ENCODE measurements at places on chromosomes 3 and 15.

DNA sequence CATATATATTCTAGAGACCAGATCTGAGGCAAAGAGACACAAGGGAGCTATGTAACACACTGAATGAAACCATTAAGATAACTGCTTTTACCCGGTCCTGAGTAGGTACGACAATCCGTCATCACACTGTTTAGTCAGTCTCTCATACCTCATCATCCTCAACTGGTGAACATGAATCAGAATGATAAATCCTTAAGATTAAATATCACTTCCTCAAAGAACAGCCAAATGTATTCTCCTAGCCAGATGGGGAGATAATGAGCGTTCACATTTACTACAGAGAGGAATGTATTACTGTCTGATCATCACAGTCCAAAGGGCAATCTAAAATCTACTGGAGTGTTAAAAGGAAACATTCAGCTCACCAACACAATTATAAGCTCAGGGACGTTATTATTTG is 319.4 kb upstream of the STAC start:
- DNase-seq: no peak

DNA sequence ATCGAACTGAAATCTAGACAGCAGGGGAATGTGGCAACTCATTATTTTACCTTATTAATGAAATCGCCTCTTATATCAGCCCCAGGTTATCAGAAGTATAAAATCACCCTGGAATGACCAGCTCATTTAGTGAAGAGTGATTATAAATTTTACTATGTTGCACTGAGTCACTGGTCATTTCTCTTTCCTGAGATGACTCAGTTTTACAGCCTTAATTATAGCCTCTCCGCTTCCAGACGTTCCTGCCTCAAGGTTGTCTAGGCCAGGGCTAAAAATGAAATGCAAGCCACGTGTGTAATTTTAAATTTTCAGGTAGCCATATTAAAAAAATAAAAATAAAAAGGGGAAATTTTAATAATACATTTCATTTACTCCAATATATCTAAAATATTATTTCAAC is 33.3 kb downstream of the DET1 start:
- no peak for DNase-seq

DNA sequence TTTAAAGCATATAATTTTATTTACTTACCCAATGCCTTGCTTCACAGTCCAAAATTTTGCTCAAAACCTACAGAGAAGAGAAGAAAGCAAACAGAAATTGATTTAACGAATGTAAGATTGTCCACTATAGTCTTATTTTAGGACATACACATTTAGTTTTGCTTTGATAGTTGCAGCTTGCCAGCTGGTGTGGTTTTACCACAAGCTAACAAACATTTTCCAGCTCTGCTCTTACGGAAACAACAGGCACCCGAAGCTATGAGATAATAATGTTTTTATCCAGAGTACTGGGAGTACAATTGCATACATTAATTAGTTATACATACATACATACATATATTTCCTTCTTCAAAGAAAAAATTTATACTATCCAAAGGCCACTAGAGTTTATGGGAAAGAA is 10.4 kb downstream of the BCL6 start:
- DNase-seq: no peak

GRCh38 chr15:48388016-48388851 is 57.0 kb downstream of the DUT start:
- no peak for DNase-seq

- no peak for DNase-seq
Observed at GRCh38 chr15:58420579-58421043, 11.2 kb upstream of the LIPC start.

- no peak for DNase-seq
Observed at GRCh38 chr15:26372706-26373105, 400.2 kb downstream of the GABRB3 start.

GRCh38 chr3:116059421-116060096 is 385.7 kb downstream of the LSAMP start:
- DNase-seq: no peak

DNA sequence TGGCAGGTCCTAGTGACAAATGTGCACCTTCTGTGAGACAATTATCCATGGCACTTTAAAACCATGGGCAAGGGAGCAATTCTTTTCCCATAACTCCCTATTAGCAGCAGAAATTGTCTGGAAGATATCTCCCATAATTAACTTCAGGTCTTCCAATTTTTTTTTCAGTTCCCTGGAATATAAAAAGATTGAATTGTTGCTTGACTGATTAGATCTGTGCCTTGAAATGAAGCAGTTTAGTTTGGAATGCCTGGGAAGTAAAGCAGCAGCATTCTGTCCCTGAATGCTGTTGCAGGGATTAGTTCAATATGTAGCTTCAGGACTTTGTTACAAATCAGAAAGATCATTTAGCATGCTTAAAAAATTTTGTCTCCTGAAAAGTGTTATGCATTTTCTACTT is 137.0 kb upstream of the GOLGA6L4 start:
- DNase-seq: no peak

DNA sequence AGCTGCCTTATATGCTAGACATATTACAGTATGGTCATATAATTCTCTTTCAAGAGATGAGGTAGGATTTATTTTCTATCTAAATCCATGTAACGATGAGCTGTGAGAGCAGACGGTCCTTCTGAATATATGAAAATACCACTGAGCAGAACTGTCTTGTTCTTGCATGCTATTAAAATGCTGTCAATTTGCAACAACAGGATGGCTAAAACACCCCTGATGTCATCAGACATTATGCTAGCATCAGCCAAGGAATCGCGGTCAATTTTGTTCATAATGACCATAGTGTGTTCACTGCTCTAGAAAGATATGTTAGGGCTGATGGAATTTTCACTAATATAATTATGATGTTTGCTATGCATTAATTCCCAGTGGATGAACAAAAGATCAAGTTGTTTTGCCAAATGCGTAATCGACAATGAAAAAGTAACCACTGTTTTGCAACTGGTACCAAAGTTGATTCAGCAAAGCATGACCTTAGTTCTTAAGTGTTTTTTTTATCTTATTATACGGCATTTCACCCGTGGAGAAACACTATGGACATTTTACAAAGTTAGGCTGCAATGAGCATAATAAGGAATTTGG is 765.4 kb upstream of the NR2F2 start:
- DNase-seq: no peak

- no peak for DNase-seq
Observed at GRCh38 chr15:70121624-70122302, 24.0 kb upstream of the TLE3 start.

DNA sequence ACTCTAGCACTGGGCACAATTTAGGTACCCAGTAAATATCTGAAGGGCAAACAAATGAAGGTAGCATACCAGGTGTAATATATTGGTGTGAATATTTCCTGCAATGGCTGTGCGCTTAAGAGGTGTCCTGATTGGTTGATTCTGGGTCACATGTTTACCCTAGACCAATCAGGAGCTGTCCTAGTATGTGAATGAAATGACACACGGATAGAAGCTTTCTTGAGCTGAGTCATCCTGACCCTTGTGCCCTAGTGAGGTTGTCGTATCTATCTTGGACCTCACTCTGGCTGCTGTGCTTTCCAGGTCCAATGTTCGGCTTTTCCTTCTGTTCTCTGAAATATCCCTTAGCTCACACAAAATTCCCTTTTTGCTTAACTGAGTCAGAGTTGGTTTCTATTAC is 58.1 kb upstream of the FOXP1 start:
- no peak for DNase-seq

DNA sequence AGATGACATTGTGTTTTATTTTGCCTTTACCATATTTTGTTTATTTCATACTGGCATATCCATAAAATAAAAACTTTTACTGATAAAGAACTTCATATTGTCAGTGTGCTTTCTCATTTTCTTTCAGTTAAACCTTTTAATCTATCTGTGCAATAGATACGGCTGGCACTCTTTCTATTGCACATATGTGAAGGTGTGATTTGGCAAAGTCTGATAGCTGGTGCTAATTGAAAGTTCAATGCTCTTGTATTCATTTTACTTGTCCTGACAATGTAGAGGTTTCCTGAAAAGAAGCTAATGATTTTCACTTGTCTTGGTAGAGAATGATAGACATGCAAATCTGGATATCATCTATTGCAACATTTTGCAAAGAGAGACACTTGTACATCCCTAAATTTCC is 467.0 kb downstream of the NSUN3 start:
- DNase-seq: no peak

DNA sequence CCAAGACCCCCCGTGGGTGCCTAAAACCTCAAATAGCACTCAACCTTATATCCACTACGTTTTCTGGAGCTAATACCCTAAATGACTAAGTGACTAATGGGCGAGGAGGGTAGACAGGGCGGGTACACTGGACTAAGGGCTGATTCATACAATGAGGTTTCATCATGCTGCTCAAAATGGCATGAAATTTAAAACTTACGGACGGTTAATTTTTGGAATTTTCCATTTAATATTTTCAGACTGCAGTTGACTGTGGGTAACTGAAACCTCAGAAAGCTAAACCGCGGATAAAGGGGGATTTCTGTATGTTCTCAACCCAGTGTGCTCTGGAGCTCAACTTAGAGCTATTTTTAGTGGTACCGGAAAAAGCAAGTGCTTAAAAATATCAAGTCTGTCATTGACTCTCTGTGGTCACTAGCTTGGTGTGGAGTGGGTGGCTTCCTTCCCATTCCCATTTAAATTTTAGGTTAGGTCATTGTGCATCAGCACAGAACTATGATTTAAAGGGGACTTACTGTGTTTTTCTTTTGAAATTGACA is 72.9 kb downstream of the LRRC28 start:
- DNase-seq: no peak

- no peak for DNase-seq
Observed at GRCh38 chr15:89666858-89667705, 11.8 kb upstream of the KIF7 start.

DNA sequence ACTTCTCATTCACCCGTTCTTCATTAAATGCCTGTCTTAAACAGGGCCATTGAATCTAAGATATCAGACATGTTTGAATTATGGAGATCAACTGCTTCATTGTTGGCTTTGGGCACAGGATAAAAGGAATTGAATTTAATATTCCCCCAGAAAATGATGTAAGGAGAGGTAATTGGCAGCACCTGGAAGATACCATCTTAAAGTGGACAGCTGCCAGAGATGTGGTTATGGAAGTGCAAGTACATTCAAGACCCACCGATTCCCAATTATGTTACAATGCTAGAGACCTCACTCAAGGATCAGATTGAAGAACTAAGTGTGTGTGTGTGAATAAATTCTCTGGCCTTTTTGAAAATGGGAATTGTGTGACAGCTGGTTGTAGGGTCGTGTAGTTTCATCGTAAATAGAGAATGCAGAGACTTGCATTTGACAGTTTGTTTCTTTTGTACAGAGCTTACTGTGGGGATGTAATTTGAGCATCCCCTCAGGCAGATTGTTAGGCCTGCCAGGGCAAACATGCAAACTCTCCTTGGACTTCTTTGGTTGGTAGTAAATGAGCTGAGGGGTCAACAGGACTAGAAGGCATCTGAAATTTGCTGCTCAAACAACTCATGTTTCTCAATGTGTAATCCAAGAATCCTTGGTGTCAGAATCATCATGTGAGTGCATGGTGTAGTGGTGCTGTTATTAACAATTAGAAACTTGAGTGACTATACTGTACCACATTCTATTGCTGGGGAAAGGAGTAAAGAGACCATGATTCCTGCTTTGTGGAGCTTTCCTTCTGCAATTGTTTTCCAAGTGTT is 359.2 kb upstream of the THRB start:
- DNase-seq: no peak

- no peak for DNase-seq
Observed at GRCh38 chr3:108983051-108983450, 29.4 kb upstream of the GUCA1C start.

- no peak for DNase-seq
Observed at GRCh38 chr3:193465992-193466608, 87.5 kb upstream of the ATP13A5 start.
